ENCODE measurements at places on chromosomes 2 and 18.

DNA sequence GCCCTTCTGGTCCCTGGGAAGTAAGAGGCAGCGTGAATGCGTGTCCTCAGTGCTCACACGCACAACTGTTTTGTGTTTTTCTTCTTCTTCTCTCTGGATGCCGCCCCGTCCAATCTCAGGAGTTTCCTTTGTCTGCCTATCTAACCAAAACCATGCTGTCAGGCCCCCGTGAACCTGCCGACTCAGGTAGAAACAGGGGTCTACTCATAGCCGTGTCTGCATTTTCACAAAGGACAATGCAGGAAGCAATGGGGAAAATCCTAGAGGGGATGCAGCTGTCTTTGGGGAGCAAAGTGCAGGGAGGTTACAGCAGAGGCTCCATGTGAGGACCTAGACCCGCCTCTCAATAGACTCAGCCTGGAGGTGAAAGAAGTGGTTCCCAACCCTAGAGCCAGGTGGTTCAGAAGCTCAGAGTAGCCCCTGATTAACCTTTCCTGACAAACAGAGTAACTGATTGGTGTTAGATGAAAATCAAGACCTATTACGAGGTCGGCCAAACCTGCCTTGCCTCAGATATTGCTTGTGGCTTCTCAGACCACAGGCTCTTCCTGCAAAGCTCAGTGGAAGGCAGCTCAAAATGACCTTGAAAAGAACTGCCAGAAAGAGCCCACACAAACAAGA is 49.3 kb downstream of the CD226 start:
- no peak for DNase-seq

DNA sequence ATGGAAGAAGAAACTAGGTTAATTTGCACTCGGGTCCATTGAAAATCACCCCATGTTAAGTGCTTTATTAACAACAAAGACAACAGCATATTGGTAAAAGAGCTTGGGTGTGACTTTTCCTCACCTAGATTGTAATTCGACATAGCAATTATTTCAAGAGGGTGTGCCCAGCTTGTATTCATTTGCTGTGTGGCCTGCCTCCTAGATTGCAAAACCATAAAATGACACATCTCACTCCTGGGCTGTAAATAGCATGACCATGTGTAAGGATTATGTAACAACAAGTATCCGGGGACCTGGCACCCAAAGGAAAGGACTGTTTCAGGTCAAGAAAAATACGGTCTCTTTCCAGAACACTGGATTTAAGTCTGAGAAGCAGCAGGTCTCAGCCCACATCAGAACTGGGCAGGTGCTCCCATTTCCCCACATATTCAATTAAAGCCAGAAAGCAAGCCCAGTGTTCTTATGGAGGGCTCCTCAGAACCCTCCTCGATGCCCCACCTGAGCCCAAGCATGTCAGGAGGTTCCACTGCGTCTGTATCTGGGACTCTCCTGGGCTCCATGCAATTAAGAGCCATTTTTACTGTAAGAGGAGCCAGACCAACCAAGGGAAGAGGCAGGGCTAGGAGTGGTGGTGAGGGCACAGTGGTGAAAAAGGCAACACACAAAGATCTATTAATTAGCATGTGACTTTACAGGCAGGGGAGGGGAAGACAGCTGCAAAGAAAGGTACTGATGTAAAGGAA is 39.2 kb downstream of the MREG start:
- DNase-seq, result no peak

DNA sequence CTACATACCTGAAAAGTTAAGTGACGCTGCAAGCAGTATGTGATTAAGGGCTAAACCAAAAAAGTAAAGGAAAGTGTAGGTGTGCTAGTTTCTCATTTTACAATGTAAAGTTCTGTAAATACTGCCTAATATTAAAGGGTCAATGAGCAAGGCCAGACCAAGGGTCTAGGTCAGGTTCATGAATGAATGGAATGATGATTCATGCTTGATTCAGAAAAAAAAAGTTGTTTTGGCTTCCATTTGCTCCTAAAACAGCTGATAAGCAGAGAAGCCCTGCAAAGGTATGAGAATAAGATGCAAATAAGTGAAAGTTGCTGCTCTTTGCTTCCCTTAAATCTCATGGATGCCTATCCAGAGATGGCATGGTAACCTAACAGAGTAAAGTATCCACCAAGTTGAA is 61.3 kb downstream of the PTRHD1 start:
- DNase-seq, result no peak

- no peak for DNase-seq
These were observed 18.0 kb downstream of the PARD6G start for GRCh38 chr18:80229363-80229762.
